ENCODE measurements at places on chromosomes 1 and 21. TPM values are rescaled to one million over a fixed set of nuclear protein-coding genes. Genes with fewer than 3 reads are reported as not detected.

- no peak for DNase-seq
These were observed 5.8 kb upstream of the XCL1 start for GRCh38 chr1:168570652-168571051.

DNA sequence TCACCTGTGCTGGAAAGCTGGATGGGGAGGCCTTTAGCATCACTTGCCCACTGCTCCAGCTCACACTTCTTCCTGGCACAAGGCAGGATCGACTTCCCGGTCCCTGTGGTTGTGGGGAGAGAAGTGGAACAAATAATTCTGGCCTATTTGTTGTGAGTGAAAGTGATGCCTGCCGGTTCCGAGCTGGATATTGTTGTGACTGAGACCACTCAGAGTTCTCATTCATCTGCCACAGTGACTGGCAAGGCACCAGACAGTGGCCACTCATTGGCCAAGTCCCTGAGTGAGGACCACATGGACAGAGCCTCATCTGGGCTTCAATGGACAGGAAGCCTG is 191.9 kb downstream of the PTPRU start:
- no peak for DNase-seq

Gene CD5L
- polyA plus RNA-seq, result not detected

- no peak for DNase-seq
These were observed 13.1 kb downstream of the KRTAP13-1 start for GRCh38 chr21:30408782-30409494.

DNA sequence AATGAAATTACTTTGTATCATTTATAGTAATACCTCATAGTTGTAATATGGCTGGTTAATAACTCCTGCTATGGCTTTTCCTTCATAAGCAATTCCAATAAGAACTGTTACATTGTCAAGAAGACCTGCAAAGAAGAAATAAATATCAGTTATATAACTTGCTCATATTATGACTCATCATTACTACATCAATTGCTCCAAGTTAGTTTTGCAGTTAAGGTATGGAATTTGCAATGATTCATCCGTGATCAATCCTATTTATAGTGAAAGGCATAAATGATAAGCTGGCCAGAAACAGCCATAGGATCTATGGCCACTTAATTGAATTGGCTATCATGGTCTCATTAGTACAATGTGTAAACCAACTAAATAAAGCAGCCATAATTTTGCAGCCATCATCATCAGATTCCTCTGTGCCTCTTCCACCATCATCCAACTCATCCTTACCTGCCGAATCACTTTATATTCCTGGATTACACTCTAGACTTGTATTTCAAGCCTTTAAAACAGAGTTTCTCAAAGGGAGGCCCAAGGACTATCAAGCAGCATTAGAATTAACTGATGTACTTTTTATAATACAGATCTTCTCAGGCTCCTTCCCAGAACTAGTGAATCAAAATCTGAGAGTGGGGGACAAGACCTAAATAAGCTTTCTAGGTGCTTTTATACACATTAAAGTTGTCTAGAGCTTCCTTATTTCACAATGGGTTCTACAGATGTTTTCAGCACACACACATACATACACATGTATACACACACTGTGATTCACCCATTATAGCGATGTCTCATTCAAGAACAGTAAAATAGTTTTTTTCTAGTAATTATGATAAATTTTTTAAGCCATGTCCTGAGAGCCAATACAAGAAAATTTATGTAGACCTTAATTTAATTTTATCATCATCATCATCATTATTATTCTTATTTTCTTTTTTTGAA is 21.2 kb upstream of the EPRS1 start:
- DNase-seq, result no peak

DNA sequence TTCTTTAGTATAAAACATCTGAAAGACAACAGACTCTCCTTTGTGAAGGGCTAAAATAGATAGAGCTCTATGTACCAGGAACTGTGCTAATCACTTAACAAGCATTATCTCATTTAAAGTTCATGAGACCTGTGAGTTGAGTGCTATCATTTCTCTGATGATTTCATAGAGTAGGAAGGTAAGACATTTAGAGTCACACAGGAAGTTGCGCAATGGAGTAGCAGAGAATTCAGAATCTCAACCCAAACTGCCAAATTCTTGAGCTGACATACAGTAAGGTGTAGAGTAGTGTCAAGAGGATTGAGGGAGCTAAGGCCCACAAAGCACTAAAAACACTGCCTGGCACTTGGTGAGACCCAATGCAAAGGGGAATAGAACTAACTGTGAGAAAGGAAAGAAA is 384.3 kb downstream of the NTNG1 start:
- DNase-seq, result no peak

GRCh38 chr21:45634511-45635183 is 8.9 kb upstream of the PCBP3 start:
- no peak for DNase-seq

- no peak for DNase-seq
These were observed 16.8 kb downstream of the CNIH3 start for GRCh38 chr1:224632921-224633321.

DNA sequence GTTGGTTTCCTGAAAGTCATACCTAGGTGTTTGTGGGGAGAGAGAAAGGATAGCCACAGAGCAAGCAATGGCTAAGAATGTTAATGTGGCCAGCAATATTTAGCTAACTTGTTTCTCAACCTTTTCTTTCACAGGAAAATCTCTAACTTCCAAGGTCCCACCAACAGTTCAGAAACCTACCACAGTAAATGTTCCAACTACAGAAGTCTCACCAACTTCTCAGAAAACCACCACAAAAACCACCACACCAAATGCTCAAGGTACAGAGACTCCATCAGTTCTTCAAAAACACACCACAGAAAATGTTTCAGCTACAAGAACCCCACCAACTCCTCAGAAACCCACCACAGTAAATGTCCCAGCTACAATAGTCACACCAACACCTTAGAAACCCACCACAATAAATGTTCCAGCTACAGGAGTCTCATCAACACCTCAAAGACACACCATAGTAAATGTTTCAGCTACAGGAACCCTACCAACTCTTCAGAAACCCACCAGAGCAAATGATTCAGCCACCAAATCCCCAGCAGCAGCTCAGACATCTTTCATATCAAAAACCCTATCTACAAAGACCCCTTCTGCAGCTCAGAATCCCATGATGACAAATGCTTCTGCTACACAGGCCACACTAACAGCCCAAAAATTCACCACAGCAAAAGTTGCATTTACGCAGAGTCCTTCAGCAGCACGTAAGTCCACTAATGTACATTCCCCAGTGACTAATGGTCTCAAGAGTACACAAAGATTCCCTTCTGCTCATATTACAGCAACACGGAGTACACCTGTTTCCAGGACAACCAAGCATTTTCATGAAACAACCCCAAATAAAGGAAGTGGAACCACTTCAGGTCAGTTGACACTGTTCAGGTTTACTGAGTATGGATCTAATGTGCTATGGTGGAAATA is 15.3 kb downstream of the CD55 start:
- no peak for DNase-seq

Gene VWA5B1
- polyA plus RNA-seq, result under 0.01 TPM

Gene FNDC5
- polyA plus RNA-seq, result 176 TPM

- DNase-seq, result no peak
These were observed 451.0 kb downstream of the TTLL7 start for GRCh38 chr1:83547901-83548300.

DNA sequence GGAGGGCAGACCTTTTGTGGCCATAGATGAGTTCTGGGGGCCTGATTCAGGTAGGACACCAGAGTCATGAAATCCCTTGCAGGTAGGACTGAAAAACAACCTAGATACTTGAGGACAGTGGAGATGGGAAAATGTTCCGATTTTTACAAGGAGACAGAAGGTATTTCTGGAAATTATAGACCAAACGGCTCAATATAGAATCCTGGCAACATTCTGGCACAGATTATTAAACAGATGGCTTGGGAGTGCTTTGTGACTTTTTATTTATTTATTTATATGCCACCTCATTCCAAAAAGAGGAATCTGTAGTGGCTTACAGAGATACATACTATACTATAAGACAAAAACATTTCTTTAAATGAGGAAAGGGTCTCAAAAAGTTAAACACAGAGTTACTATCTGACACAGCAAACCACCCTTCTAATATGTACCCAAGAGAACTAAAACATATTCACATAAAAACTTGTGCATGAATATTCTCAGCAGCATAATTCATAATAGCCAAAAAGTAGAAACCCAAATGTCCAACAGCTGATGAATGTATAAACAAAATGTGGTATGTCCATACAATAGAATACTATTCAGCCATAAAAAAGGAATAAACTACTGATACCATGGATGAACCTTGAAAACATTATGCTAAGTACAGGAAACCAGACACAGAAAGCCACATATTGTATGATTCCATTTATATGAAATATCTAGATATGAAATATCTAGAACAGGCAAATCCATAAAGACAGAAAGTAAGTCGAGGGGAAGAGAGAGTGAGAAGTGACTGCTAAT is 49.8 kb downstream of the CDK18 start:
- no peak for DNase-seq

Gene RIT1
- polyA plus RNA-seq, result 10.4 TPM

- DNase-seq, result no peak
These were observed 1.3 kb upstream of the RC3H1 start for GRCh38 chr1:174023440-174023839.

- no peak for DNase-seq
These were observed 32.3 kb upstream of the PRDM2 start for GRCh38 chr1:13667691-13668090.

Gene TCEA3
- 301 TPM for polyA plus RNA-seq

Gene RPTN
- not detected for polyA plus RNA-seq

Gene HSPB7
- polyA plus RNA-seq, result 2,156 TPM

DNA sequence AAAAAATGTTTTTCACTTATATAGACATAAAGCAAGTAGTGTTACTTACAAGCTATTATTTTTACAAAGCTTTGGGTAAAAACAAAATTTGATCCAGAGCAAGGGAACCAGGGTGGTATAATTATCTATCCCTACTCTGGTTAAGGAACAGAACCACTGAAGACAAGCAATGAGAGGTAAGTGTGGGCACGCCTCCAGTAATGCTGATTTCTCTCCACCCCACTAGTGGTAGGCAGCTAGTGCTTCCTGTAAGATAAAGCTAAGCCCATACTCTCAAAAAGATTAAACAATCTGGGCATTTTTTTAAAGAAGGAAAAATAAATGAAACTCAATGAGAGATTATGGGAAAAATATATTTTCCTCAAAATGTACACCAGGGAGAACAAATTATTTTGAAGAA is 22.1 kb downstream of the TFB2M start:
- no peak for DNase-seq

- DNase-seq, result no peak
These were observed 3.0 kb upstream of the RRP1 start for GRCh38 chr21:43786300-43786806.

DNA sequence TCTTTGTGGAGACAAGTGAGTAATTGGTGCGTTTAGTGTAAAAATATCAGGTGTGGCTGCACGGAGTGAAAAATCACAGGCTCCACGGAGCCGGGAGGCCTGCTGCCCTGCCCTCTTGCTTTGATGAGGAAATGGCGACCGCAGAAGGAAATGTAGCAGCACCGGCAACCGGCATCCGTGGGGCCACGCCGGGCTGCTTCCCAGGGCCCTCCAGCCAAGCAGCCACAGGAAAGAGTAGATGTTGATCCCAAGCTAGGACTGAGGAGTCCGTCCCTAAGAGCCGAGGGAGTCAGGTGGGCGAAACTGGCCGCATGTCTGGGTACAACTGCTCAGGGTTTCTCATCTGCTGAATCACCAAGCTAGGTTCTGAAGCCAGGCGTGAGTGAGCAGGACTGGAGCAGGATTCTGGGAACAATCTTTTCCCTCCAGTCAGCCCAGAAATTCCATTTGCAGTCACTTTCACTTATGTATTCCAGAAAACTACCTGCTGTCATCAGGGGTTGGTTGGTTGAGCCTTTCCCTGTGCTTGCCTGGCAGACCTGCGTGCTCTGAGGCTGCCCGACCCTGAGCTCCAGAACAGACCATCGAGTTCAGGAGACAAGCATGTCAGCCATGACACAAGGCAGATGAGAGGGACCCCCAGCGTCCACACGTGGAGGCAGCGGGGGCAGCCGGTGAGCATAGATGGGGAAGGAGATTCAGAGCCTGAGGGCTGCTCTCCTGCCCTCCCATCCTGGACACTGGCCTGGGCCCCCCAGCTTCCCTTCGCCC is 5.8 kb upstream of the ITGB2 start:
- DNase-seq, result peak; percentile 50

DNA sequence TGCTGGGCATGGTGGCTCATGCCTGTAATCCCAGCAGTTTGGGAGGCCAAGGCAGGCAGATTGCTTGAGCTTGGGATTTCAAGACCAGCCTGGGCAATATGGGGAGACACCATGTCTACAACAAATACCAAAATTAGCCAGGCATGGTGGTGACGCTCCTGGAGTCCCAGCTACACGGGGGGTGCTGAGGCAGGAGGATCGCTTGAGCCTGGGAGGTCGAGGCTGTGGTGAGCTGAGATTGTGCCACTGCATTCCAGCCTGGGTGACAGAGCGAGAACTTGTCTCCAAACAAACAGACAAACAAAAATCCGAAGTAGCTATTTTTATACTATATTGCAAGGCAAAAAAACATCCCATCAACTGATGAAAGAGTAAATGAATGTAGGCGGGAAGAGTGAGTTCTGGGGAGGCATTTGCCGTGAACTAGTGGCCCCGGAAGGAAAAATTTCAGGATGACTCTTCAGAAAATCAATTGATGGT is 40.6 kb downstream of the NCMAP start:
- no peak for DNase-seq

DNA sequence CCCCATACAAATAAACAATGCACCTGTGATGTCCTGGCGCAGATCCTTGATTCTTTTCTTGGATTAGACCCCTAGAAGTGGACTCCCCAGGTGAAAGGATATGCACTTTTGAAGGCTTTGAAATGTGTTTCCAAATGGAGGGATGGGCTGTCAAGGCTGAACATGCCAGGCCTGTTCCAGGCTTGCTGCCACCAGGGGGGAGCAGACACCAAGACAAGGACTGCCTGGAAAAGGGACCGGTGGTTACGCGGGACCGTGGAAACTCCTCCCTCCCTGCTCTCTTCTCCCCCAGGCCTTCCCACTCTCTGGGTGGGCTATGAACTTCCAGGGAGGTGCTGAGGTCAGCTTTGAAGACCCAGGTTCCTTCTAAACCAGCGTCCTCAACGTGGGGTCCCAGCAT is 12.7 kb downstream of the C1QB start:
- no peak for DNase-seq

- no peak for DNase-seq
These were observed 64.3 kb upstream of the ZC3H12A start for GRCh38 chr1:37410105-37410504.

DNA sequence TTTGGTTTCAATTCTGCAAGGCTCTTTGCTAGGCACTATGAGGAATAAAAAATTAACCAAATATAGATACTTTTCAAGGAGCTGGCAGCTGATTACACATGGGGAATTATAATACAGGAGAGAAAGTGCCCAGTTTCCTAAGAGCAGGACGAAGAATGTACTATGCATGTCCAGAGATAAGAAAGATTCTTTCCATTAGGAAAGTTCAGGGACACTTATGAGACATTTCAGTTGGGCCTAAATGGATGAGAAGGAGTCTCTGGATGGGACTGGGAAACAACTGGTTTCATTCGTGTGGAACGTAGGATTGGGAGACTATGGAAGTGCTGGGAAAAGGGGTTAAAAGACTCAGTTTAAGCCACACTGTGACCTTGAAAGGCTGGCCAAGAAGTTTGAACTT is 63.5 kb upstream of the MROH9 start:
- DNase-seq, result no peak

Gene REN
- not detected for polyA plus RNA-seq

Gene HRNR
- not detected for polyA plus RNA-seq

- no peak for DNase-seq
These were observed 221.9 kb downstream of the CTH start for GRCh38 chr1:70633004-70633403.

GRCh38 chr1:18155881-18156385 is 48.3 kb downstream of the IGSF21 start:
- DNase-seq, result no peak
